Heart left ventricle (tissue), 16 donors: ENCODE measurements at places on chromosomes 13 and 19. TPM values are rescaled to one million over a fixed set of nuclear protein-coding genes. Genes with fewer than 3 reads are reported as not detected.

DNA sequence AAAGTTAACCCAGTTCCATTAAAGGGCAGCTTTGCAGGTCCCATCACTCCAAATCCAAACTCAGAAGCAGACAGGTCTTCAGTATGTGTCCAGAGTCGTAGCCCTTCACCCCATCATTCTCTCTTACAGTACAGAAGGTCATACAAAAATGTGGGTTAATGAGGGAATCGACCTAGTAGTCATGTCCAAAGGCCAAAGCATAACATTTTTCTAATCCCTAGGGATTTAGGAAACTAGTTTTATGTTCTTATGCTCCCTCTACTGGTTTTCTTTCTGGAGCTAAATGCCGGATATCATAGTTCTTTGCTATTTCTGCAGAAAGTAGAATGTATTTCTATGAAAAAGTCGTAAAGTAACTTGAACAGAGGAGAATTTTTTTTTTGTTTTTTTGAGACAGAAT lies 72.2 kb downstream of the DHRS12 start:
- DNase-seq, result no peak

DNA sequence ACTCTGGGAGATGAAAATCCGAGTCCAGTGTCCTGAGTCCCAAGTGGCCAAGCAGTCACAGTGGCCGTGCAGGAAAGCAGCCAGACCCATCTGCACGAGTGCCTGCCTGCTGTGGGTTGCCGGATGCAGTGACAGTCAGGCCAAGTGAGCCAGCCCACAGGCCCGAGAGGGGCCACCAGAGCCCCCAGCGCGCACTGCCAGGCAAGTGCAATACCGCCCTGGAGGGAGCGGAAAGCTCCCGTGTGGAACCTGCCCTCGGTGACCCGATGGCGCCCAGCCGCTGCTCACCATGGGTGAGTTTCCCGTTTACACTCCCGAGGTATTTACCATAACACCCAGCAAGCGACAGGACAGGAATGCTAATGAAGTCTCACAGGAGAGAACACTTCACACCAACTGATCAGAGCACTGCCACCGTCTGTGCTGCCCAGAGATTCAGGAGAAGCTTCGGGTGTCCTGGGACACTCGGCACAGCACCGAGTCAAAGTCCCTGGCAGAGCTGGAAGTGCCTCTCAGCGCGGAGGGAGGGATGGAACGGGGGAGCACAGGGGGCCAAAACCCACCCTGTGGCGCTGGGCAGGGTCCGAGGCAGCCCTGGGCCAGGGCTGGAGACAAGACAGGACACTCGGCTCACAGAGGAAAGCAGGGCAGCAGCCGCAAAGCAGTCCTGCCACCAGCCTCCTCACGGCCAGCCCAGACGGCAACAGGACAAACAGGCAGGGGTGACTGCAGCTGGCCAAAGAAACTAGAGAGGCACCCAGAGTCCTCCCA lies 21.3 kb upstream of the TINCR start:
- DNase-seq, result no peak

DNA sequence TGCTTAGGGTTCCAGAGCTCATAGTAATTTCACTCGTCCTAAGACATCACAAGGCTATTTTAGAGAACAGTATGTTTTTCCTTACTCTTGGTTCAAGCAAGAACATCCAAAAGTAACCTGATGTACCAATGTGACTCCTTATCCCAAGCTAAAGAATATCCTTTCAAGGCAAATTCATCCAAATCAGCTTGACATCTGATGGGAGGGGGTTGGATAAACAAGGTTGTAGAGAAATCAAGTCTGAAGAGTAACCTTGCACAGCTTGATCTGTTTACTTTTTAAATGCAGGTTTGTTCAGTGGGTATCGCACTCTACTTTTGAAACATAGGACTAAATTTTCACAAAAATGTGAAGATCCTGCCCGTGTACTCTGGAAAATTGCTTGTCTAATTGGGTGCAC lies 201.2 kb downstream of the GGACT start:
- no peak for DNase-seq

DNA sequence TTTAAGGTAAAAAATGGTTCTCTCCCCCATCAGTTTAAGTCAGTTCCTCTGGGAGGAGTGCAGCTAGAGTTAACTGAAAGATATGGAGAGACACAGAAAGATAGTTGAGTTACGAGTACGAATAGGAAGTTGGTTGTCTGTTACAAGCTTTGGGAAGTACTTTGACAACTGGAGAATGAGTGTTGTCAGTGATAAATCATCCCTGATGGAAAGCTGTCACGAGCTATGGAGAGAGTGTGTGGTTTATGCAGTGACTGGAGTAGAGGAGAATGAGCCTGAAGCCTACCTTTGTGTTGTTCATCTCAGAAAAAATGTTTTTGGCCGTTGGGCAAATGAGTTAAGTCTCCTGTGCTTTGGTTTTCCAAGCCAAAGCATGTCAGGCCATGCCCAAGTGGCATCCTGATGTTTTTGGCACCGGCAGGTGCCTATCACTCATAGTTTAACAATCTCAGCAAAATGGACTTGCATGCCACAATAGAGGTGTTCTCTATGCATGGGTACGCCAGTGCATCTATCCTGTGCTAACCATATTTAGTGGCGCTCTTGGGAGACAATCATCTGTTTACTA lies 350.2 kb downstream of the IRS2 start:
- DNase-seq, result no peak

Gene ACP5
- 54.1 TPM for total RNA-seq

Gene COMP
- total RNA-seq, result 0.40 TPM

Gene C19orf85
- not detected for total RNA-seq
